HEK293T (cell line): ENCODE measurements at places on chromosomes 16 and 17.

DNA sequence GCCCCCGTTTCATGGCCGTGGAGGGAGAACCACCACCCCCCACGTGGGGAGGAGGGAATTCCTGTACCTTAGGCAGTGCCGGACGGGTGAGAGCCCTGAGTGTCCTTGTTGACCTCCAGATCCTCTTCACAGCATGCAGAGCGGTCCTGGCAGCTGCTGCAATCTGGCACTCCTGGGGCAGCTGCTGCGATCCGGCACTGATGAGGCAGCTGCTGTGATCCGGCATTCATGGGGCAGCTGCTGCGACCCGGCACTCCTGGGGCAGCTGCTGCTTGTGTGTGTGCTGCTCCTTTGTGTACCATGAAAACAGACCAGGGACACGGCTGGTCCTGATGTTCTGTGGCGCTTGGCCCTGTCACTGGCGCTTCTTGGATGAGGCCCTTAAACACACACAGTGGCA lies 12.8 kb downstream of the ZNF778 start:
- no peak for DNase-seq

DNA sequence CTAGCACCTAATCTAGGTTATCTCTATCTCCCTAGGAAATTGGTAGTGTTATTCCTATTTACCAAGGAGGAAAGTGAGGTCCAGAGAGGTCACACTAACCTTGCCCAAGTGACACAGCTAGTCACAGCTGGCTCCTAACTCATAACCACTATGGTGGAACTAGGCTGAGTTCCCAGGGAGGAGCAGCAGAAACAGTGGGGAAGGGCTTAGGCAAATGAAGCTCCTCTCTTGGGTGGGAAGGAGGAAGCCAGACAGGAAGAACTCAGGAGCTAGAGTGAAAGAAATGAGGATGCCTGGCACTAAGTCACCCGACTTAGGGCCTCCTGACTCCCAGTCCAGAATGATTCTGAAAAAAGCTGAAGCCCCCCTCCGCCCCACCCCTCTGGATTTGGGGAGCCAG lies 34.5 kb downstream of the PSME3IP1 start:
- DNase-seq, result no peak

- DNase-seq, result no peak
Measured at GRCh38 chr16:66262253-66263167, 104.0 kb upstream of the CDH5 start.

GRCh38 chr16:88511906-88512305 lies 58.3 kb upstream of the ZC3H18 start:
- no peak for DNase-seq
